NCI-H1694 treated with DMSO at 0.1 percent for 48 hours (cell line): ENCODE measurements at places on chromosomes 16 and 17.

GRCh38 chr16:49369651-49370611 lies 3.7 kb upstream of the C16orf78 start:
- DNase-seq: no peak

GRCh38 chr16:8183176-8184099 lies 406.9 kb downstream of the TMEM114 start:
- DNase-seq: no peak

DNA sequence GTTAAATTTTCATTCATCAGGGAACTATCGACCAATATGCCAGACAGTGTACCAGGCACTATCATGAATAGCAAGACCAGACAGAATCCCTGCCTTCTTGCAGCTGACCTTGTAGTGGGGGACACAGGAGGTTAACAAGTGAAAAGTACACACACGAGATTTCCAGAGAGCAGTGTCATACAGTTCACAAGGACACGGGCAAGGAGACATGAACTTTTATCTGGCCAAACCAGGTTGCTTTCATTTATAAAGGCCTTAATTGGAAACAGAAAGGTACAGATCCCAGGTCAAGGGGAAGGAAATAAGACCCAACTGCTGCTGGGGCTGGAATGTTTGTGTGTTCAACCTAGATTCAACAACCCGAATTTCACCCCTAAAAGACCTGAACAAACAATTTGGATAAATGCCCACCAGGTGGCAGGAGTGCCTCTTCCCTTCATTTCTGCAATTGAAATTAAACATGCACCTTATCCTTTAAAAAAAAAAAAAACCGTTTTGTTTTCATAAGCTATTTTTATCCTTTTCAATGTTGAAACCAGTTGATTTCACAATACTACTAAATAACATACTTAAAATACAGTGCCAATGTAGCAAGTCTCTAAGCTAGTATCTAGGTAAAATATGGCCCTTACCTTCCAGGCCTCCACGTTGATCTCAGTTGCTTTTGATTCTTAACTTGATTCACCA lies 65.9 kb downstream of the EMP2 start:
- peak; percentile 36 for DNase-seq

GRCh38 chr16:66682271-66682670 lies 14.3 kb downstream of the CMTM4 start:
- DNase-seq: no peak

DNA sequence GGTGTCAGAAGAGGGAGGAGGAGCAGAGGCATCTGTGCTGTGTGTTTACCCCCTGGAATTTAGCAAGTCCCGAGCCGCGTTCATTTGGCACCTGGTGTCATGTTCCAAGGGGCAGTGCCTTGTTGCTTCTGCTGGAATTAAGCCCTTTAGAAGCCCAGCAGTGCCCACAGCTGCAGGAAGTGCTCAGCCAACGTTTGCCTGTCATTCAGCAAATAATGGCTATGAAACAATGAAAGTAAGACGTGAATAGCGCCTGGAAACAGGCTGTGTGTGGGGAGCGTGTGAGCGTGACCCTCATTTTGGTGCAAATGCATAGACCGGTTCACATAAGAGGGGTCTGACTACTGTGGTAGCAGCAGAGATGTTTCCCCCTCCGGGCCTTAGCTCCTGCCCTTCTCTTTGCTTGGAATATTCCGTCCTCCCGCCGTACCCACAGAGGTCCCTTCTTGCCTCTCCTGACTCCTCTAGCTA lies 5.8 kb upstream of the ATP2C2 start:
- no peak for DNase-seq

DNA sequence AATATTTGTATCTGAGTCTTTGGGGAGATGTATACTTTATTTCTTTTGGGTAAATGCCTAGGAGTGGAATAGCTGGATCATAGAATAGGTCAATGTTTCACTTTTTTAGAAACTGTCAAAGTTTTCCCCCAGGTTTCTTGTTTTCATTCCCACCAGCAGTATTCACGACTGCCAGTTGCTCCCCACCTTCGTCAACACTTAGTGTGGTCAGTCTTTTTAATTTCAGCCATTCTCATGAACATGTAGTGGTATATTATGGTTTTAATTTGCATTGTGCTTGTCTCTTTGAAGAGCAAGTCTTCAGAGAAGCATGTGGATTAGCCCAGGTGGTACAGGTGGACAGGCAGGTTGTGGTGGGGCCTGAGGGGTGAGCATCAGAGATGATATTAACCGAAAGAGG lies 53.8 kb downstream of the TEKT5 start:
- no peak for DNase-seq

- no peak for DNase-seq
Measured at GRCh38 chr17:40848583-40849235, 18.3 kb downstream of the KRT12 start.

DNA sequence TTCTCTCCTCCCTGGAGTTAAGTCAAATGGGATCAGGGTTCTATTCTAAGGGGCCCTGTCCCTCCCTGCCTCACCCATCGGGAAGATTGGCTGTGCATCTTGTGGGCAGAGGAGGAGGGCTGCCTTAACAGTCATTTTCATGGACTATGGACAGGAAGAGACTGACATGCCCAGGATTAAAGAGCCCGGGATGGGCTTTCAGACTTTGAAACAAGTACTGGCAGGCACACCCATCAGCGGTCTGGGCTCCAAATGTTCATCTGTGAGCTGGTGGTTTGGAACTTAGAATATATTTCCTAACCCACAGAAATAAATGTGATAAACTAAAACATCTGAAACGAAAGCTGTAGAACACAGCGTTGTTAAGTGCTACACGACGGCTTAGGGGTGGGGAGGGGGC lies 6.5 kb downstream of the SLC6A4 start:
- DNase-seq: no peak

- no peak for DNase-seq
Measured at GRCh38 chr17:42706732-42707131, 24.4 kb downstream of the CNTNAP1 start.

DNA sequence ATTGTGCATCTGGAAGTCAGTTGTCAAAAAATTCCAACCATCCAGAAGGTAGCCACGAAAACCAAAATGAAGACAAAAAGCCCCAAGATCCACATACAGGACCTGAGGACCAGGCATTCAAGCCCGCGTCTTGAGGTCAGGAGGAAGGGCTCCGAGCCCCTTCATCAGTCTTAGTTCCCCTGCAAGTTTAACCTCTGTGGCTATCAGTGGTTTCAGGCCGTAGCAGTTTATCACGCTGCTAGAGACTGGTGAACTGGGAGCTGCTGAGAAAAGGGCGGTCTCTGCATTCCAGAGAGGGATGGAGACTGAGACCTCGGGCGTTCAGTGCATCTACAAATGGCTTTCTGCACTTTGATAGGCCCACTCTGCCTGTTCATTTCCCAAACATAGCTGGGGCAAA lies 70.6 kb downstream of the IRF8 start:
- DNase-seq: no peak

DNA sequence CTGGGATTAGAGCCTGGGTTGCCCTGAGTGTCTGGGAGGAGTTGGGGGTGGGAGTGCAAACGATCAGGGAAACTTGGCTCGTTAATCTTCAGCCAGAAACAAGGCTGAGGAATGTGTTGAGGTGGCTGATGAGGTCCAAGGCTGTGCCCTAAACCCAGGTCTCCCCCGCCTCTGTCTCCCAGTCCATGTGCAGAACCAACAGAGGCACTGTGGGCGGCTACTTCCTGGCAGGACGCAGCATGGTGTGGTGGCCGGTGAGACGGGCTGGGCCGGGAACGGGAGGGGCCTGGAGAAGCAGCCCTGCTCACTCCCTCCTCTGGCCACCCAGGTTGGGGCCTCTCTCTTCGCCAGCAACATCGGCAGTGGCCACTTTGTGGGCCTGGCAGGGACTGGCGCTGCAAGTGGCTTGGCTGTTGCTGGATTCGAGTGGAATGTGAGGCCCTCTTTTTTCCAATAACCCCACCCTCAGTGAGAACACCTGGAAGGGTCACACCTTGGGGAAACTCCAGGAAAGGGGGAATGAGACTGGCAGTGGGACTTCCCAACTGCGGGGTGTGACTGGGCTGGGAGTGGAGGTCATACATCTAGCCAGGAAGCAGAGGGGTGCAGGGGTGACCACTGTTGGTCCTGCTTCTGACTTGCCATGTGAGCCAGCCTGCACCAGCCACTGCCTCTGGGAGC lies 1.7 kb downstream of the SLC5A2 start:
- no peak for DNase-seq

GRCh38 chr16:57945740-57946138 lies 25.2 kb downstream of the CNGB1 start:
- no peak for DNase-seq

- DNase-seq: no peak
Measured at GRCh38 chr16:85698935-85699558, 10.3 kb upstream of the GINS2 start.

- no peak for DNase-seq
Measured at GRCh38 chr17:81056312-81056711, 21.4 kb downstream of the BAIAP2 start.

DNA sequence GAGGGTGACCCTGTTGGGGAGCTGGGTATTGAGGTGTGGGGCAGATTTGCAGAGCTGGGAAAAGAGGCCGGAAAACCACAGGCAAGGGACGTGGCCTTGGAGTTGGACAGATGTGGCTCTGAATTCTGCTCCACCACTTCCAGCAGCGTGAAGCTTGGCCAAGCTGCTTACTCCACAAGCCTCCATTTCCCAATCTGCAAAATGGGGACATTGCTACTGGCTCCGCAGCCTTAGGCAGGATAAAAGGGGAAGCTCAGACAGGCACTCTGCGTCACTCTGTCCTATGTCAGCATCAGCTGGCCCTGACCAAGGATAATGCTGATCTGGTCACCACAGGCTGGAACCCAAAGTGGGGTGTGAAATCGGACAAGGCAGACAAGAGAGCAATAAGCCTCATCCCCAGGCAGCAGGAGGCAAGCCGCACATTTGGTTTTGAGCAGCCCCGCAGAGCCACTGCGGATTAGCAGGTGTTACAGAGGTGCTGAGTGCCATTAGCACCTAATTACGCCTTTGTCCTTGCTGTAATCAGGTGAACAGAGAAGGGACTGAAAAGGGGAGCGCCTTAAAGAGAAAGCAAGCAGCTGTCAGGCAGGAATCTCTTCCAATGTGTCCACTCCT lies 54.8 kb downstream of the SDK2 start:
- DNase-seq: no peak

DNA sequence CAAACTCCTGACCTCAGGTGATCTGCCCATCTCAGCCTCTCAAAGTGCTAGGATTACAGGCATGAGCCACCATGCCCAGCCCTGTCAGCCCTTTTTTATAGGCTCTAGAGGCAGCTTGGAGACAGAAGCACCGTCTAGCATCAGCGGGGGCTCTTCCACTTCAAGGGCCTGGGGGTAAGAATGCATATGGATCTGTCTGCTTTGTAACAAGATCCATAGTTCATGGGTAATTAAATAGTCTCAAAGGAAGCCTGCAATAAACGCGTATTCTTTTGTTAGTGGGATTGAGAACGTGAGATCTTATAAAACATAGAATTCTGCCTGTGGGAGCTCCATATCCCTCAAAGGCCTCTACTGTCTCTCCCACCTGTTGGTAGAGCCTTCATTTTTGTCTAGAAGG lies 142.1 kb downstream of the SHISA6 start:
- DNase-seq: no peak

GRCh38 chr16:81174644-81175324 lies 63.7 kb upstream of the BCO1 start:
- DNase-seq: no peak

DNA sequence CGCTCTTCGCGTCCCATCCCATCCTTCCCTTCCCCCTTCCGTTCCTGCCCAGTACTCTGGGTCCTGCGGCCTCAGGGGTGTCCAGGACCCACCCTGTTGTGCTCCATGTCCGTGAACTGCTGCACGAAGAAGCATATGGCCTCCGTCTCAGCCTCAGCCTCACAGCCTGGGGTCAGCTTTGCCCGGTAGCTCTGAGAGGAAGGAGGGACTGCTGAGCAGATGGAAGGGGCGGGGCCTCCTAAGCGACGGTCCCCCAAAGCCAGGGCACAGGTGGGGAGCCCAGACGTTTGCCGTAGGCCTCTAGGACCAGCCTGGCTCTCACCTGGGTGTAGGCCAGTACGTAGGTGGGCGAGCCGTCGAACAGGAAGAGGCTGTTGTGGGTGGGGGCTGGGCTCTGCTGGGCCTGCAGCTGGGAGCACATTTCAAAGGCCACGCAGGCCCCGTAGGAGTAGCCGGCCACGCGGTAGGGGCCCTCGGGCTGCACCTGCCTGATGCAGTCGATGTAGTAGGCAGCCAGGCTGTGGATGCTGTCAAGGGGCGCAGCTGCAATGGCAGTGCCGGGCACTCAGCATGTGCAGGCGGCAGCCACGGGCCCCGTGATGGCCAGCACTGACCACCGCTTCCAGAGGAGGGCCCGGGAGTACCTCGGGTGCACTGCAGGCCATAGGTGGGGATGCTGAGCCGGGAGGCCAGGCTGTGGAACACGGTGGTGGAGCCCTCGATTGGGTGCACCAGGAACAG lies 14.6 kb upstream of the DUS1L start:
- DNase-seq: no peak

DNA sequence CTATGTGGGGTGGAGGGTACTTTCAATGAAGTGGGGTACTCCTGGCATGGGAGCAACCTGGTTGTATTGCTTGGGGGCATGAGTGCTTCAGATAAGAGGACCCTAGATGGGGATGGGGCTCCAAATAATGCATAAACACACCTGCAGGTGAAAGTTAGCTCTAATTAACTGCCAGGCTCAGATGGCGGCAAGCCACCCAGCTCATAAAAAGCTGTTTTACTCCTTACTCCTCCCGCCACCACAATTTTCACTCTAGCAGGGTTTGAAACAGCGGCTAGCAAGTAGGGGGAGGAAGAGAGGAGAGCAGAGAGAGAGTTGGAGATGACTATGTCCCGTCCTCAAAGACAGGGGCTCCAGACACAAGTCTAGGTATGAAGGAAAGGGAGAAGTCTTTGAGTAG lies 117.7 kb upstream of the WSCD1 start:
- DNase-seq: no peak

DNA sequence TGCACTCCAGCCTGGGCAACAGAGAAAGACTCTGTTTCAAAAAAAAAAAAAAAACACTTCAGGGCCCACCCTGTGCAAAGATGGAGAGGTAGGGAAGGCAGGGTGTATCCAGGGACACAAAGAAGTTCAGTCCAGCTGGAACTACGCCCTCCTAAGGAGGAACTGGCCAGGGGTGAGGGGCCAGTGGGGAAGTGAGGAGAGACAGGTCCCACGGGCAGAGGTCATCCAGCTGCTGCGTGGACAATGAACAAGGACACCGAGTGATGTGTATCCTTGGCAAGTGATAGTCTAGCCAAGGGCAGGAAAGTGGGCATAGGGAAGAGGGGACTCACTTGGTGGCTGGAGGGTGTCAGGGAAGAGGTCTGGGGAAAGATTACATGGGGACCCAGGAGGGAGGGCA lies 9.4 kb upstream of the RIPOR1 start:
- no peak for DNase-seq
